ENCODE measurements at places on chromosomes 3 and 15. TPM values are rescaled to one million over a fixed set of nuclear protein-coding genes. Genes with fewer than 3 reads are reported as not detected.

The RBP2 gene
- polyA plus RNA-seq = 0.71 TPM

The TCTA gene
- 26.9 TPM for polyA plus RNA-seq

The SLC22A13 gene
- 0.07 TPM for polyA plus RNA-seq

The PDZRN3 gene
- polyA plus RNA-seq = 32.2 TPM

The PDCD7 gene
- polyA plus RNA-seq = 17.3 TPM

The RETNLB gene
- not detected for polyA plus RNA-seq

The KCNH8 gene
- polyA plus RNA-seq = 3.8 TPM

The NXPE3 gene
- polyA plus RNA-seq = 7.7 TPM

The TFDP2 gene
- 13.1 TPM for polyA plus RNA-seq

The PTH1R gene
- polyA plus RNA-seq = 10.4 TPM

The GOLGA6L4 gene
- polyA plus RNA-seq = 15.8 TPM

The CPN2 gene
- polyA plus RNA-seq = 1.1 TPM

The CPB1 gene
- polyA plus RNA-seq = 142 TPM

The BCHE gene
- 5.9 TPM for polyA plus RNA-seq

The KBTBD13 gene
- polyA plus RNA-seq = not detected

The IDH2 gene
- polyA plus RNA-seq = 16.6 TPM

The RARRES1 gene
- 9.7 TPM for polyA plus RNA-seq

The NLGN1 gene
- 0.13 TPM for polyA plus RNA-seq

The AGBL1 gene
- polyA plus RNA-seq = not detected

The GALNT15 gene
- polyA plus RNA-seq = 7.4 TPM

The ATP13A5 gene
- polyA plus RNA-seq = not detected

The GOLGA8J gene
- polyA plus RNA-seq = not detected

The FBXO40 gene
- under 0.01 TPM for polyA plus RNA-seq

The CCR1 gene
- 5.5 TPM for polyA plus RNA-seq

The TMEM212 gene
- not detected for polyA plus RNA-seq

The H1-8 gene
- not detected for polyA plus RNA-seq

The ZKSCAN7 gene
- 1.9 TPM for polyA plus RNA-seq

The TMEM45A gene
- 9.8 TPM for polyA plus RNA-seq

The BNC1 gene
- polyA plus RNA-seq = 0.03 TPM

The MCF2L2 gene
- 11.3 TPM for polyA plus RNA-seq

The GPR27 gene
- polyA plus RNA-seq = 3.9 TPM

The IMPG2 gene
- polyA plus RNA-seq = 0.16 TPM

The CHDH gene
- 3.0 TPM for polyA plus RNA-seq

The ANAPC13 gene
- 59.2 TPM for polyA plus RNA-seq

The LINGO1 gene
- polyA plus RNA-seq = 1.4 TPM

The CTXND1 gene
- polyA plus RNA-seq = 1.6 TPM

The RLBP1 gene
- polyA plus RNA-seq = 0.16 TPM

The ACKR2 gene
- polyA plus RNA-seq = 1.7 TPM

The HEMK1 gene
- 25.3 TPM for polyA plus RNA-seq

The SH3BP5 gene
- polyA plus RNA-seq = 119 TPM

The NR2E3 gene
- 0.22 TPM for polyA plus RNA-seq

The NRG4 gene
- 2.6 TPM for polyA plus RNA-seq

The RASL12 gene
- 7.0 TPM for polyA plus RNA-seq

The MOBP gene
- polyA plus RNA-seq = 0.56 TPM

The ZPLD1 gene
- not detected for polyA plus RNA-seq

The MEX3B gene
- 0.22 TPM for polyA plus RNA-seq

The ADAM10 gene
- polyA plus RNA-seq = 54.0 TPM

The VEPH1 gene
- polyA plus RNA-seq = 25.8 TPM

The GP9 gene
- polyA plus RNA-seq = not detected
